ENCODE measurements at places on chromosomes 16 and 17.

- DNase-seq: no peak
Observed at GRCh38 chr16:13414154-13414553, 505.8 kb upstream of the ERCC4 start.

DNA sequence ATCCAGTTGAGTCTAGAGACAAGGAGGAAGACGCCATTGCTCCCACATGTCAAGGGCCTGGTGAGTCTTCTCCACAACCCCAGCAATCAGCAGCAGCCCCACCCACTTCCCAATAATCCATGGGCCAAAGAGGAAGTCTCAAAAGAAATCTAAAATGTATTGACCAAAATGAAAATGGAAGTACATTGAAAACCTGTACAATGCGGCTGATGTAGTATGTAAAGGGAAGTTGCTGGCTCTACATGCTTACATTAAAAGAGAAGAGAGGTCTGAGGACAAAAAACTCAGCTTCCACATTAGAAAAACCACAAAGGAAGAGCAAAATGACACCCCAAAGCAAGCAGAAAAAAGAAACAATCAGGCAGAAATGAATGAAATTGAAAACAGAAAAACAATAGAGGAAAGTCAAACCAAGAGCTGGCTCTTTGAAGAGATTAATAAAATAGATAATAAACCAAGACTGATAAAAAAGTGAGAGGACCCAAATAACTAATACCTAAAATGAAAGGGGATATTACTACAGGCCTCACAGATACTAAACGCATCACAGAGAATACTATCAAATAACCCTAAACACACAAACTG is 100.6 kb upstream of the METRNL start:
- no peak for DNase-seq

- DNase-seq: no peak
Observed at GRCh38 chr17:2207815-2208515, 95.6 kb downstream of the SMG6 start.

- no peak for DNase-seq
Observed at GRCh38 chr16:64870859-64871258, 251.0 kb downstream of the CDH11 start.

- no peak for DNase-seq
Observed at GRCh38 chr17:16328997-16329396, 24.3 kb downstream of the CENPV start.

DNA sequence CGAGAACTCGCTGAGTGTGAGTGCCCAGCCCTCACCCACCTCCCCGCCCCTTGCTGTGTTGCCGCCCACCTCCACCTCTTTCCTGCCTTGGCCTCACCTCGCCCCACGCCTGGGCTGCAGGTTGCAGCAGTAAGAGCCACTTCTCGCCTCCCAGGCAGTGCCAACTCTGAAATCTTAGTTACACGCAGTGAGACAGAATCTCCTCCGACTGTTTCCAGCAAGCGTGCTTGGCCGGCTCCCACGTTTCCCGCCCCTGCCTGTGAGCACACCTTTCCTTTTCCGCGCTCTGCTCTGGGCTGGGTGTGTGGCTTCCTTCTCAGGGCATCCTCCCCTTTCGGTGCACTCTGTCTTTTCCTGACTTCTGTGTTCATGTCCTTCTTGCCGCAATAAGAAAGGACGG is 5.7 kb downstream of the ENGASE start:
- no peak for DNase-seq

GRCh38 chr16:51458356-51459140 is 307.5 kb upstream of the SALL1 start:
- DNase-seq: no peak

DNA sequence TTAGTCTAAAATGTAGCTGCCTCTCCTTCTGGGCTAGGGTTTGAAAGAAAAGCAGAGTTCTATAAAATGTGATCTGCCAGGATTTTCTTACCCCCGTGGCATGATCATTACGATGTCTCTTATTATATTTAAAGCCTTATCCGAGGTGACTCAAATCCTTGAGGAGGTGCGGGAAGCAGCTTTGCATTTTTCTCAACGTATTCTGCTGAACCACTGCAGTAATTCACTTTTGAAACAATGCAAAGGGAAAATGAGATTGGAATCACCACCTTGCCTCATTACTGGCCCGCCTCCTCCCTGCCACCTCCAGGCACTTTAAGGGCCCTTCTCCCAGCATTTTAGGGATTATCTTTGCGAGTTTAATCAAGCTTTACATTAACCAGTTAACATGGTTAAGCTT is 9.7 kb upstream of the NOG start:
- DNase-seq: no peak

- no peak for DNase-seq
Observed at GRCh38 chr16:80938004-80938878, 68.4 kb downstream of the CMC2 start.

GRCh38 chr16:8919934-8920462 is 37.8 kb downstream of the LITAFD start:
- DNase-seq: no peak

DNA sequence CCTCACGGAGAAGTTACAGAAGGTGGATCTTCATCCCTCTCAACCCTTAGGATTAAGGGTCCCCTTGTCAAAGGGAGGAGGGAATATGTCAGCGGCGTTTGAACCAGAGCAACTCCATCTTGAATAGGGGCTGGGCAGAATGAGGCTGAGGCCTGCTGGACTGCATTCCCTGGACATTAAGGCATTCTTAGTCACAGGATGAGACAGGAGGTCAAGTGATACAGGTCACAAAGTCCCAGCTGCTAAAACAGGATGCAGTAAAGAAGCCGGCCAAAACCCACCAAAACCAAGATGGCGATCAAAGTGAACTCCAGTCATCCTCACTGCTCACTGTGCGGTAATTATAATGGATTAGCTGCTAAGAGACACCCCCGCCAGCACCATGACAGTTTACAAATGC is 36.7 kb downstream of the RBFOX3 start:
- DNase-seq: no peak

- DNase-seq: no peak
Observed at GRCh38 chr17:40176754-40177110, 538 bp upstream of the RAPGEFL1 start.

- DNase-seq: no peak
Observed at GRCh38 chr17:36184023-36184765, 7.8 kb upstream of the TBC1D3B start.

- DNase-seq: no peak
Observed at GRCh38 chr17:30924341-30924740, 2.6 kb downstream of the ADAP2 start.

GRCh38 chr17:14580499-14580898 is 279.6 kb downstream of the HS3ST3B1 start:
- DNase-seq: no peak

GRCh38 chr17:53707566-53707965 is 115.2 kb upstream of the KIF2B start:
- no peak for DNase-seq

DNA sequence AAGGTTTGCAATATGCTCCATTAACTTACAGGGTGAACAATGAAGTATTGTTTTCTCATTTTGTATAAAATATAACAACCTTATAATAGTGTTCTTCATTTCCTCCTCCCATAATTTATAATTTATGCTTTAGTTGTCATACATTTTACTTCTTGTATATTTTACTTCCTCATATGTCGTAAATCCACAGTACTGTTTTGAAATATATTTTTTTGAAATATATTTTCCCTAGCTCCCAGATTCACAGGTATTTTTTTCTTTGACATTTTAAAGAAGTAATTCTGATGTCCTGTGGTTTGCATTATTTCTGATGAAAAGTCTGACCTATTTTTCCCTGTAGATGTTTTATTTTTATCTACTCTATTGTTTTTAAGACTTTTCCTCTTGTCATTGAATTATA is 52.7 kb downstream of the VMP1 start:
- DNase-seq: no peak

DNA sequence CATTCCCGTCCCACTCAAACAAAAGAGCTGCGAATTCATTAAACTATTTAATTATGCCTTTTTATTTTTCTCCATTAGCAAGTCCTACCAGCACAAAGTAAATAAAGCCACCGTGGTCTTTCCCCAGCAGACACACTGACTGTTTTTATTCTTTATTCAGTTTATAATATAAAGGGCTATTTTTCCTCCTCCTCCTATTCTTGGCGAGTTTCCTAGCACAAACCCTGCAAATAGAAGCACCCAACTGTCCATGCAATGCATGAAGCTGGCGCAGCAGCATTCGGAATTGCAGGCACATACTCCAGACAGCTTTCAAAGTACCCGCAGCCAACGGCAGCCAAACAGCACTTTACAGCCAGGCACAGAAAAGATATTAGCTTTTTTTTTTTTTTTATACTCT is 583.4 kb upstream of the PSMD7 start:
- no peak for DNase-seq

DNA sequence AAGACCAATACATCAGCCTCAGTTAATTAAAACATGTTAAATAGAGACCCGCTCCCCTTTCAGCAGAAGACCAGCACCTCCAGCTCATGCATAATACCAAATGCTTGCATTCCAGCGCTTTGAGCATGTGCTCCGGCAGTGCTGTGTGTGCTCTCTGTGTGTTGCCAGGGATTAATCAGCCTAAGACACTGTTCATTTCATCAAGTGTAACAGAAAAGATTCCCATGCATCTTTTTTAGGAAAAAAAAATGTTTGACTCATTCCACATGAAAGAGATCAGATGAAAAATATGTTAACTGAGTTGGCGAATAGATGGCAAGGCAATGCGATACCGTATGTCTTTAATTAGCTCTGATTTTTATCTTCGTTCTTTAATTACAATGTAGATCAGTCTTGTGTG is 187.6 kb downstream of the RPTOR start:
- no peak for DNase-seq

DNA sequence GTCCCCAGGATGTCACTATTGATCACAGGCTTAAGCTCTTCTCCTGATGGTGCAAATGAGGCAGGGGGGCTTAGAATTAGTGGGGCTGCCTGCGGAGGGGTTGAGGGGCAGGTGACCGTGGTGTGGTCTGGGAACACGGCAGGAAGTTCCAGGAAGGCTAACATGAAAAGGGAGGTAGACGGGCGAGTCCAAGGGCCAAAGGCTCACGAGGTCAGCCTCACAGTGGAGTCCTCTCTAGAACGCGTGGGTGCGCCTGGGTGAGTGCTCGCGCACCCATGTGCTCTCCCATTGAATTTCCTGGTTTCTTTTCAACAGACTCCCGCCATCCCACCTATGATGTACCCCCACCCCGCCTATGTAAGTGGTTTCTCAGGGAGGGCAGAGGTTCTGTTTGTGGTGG is 15.2 kb downstream of the LGALS9 start:
- no peak for DNase-seq

- peak; percentile 87 for DNase-seq
Observed at GRCh38 chr17:32341857-32342602, at the start of gene C17orf75. TSS of gene C17orf75 (minus strand) at chr17:32342173. CDS start at chr17:32342139, 34 bp downstream.

DNA sequence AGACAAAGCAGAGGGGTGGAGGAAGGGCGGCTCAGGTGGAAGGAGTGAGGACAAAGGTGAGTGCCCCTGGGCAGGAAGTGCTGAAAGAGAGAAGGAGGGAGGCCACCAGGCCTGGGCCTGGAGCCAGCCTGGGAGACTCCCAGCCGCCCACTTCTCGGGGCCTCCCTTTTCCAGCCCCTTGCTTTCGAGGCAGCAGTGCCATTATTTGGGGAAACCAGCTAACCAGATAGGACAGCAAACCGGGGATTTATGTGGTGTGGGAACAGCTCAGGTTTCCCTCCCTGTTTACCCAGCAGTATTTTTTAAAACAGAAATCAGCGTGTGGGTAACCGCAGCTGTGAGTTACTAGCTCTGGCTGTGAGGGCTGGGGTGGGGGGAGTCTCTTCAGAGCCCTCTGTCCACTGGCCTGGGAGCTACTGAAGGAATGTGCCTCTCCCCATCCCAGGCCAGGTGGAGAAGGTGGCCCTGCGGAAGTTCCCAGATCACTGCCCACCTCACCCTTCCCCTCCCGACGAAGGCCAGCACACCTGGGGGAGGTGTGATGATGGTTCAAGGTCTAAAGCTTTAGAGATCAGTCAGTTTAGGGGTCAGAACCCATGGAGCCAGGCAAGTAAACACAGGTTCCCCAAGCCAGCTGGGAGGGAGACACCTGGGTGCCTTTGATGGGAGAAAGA is 8.4 kb upstream of the MEOX1 start:
- no peak for DNase-seq

DNA sequence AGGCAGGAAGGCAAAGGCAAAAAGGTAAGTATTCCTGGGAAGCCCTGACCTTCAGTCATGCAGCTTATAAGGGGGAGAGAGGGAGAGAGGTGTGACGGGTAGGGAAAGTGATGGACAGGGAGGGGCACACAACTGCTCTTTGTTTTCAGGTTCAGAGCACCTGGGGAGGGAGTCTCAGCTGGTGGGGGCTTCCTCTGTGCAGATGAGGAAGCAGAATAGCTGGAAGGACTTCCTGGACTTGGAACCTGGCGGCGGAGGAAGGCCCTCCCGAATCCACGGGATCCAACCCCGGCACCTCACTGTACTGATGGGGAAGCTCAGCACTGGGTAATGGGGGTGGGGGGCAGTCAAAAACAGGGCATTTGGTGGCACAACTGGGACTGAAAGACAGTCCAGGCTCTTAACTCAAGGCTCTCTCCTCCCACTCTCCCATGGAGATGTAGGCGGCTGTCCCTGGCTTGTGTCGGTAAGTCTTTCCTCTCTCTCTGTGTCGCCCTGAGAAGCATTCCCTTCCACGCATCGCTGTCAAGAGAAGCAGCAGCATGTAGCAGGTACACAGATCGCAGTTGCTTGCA is 11.9 kb upstream of the PITPNM3 start:
- DNase-seq: no peak

GRCh38 chr17:5131146-5131715 is 15.4 kb downstream of the USP6 start:
- DNase-seq: peak; percentile 14

DNA sequence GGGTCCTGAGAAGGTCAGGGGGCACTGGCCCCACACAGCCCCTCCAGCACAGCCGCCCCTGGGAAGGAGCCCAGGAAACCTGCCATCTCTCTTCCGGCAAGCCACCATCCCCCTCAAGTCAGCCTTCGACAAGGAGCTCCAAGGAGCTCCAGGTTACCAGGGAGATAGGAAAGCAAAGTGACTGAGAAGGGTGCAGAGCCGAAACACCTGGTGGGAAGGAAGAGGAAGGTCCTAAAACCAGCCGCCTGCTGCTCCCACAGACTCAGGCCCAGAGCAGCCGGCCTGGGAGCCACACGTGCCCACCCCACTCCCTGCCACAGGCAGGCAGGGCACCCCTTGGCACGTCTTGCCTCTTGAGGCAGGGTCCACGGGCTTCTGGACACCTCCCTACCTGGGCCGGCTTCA is 80.7 kb downstream of the TIMM22 start:
- DNase-seq: no peak

All from sciatic nerve (tissue), 2 donors.